ENCODE measurements at places on chromosomes 6 and 20. TPM values are rescaled to one million over a fixed set of nuclear protein-coding genes. Genes with fewer than 3 reads are reported as not detected.

DNA sequence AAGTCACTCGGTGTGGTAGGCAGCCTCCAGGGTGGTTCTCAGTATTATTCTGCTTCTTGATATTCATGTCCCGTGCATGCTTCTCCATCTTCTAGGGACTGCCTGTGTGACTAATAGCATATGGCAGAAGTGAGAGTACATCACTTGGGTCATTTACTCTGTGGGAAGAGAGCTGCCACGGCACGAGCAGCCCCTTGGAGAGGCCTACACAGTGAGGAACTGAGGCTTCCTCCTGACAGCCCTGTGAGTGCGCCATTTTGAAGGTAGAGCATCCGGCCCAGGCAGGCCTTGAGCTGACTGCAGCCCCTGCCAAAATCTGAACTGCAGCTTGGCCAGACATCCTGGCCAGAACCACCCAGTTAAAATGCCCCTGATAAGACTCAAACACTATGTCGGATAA is 17.3 kb upstream of the MCUR1 start:
- no peak overlapping the region for H3K27ac ChIP-seq
- H3K27me3 ChIP-seq: no peaks in the 10 kb centered on the region
- no peaks in the 10 kb centered on the region for H3K36me3 ChIP-seq
- H3K4me1 ChIP-seq: no peaks in the 10 kb centered on the region

Gene RTN4IP1
- total RNA-seq: 2.9 TPM

DNA sequence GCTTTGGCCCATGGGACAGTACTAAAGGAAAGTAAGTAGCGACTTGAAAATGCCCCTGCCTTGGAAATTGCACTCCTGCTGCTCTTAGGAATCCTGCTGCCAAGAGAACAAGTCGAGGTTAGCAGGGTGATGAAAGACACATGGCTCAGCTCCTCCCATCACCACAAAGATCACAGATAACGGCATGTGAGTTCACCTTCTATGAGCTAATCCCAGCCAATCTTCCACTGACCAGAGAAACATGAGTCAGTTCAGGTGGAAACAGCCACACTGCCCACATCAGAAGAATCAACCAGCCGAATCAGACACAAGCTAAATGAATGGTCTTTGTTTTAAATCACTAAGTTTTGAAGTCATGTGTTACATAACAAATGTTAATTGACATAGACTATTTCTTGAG is 106.3 kb downstream of the PRKN start:
- H3K27me3 ChIP-seq: no peaks in the 10 kb centered on the region
- H3K36me3 ChIP-seq: no peaks in the 10 kb centered on the region
- no peak overlapping the region for H3K27ac ChIP-seq

GRCh38 chr20:57256908-57257307 is 9.5 kb downstream of the BMP7 start:
- no peak for DNase-seq
- no peaks in the 10 kb centered on the region for H3K4me1 ChIP-seq
- H3K36me3 ChIP-seq: no peaks in the 10 kb centered on the region
- H3K4me3 ChIP-seq: no peak overlapping the region
- H3K27me3 ChIP-seq: peaks cover 3% of the 10 kb centered on the region
- no peak overlapping the region for H3K27ac ChIP-seq

GRCh38 chr20:2385026-2385425 is 4.3 kb downstream of the TGM6 start:
- DNase-seq: no peak
- H3K4me3 ChIP-seq: no peak overlapping the region
- no peak overlapping the region for H3K27ac ChIP-seq

Gene ARMH2
- total RNA-seq: 1.2 TPM

DNA sequence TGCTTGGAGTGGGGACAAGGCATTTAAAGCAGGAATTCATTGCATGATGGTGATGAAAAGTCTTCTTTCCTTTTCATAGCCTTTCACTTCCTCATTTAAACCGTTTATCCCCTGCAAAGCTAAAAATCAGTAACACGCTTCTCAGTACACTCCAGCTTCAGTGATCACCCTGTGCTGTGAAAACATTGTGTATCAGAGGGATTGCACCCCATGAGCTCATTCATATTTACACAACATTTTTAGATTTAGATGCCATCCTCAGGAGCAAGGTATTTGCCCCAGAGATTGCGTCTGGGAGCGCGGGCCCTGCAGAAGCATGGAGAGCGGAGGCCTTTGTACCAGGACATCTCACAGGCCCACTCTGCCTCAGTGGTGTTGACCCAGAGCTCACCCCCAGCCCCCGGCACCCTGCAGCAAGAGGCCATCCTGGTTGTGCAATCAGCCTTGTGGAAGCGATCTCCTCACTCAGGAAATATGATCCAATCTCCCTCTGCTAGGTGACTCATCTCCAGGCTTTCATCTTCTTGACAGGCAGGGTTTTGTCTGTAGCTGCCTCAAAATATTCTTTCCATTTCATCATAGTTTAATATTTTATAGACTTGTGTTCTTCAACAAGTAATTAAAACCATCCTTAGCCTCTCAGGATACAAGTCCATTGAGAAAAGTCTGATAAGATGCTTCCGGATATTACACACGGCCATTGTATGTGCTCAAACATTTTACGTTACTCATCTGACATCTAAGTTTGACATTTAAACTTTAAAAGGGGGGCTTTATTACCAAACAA is 38.9 kb upstream of the THBS2 start:
- DNase-seq: no peak
- H3K27me3 ChIP-seq: no peaks in the 10 kb centered on the region
- no peaks in the 10 kb centered on the region for H3K36me3 ChIP-seq
- no peaks in the 10 kb centered on the region for H3K4me1 ChIP-seq
- H3K27ac ChIP-seq: no peak overlapping the region
- H3K4me3 ChIP-seq: no peak overlapping the region

Gene C20orf141
- not detected for total RNA-seq

Gene DZANK1
- total RNA-seq: 5.7 TPM

Gene FRK
- not detected for total RNA-seq

- DNase-seq: no peak
- no peaks in the 10 kb centered on the region for H3K4me1 ChIP-seq
- peaks cover 24% of the 10 kb centered on the region for H3K36me3 ChIP-seq
- no peak overlapping the region for H3K4me3 ChIP-seq
- no peak overlapping the region for H3K27ac ChIP-seq
Measured at GRCh38 chr6:82208913-82209312, 38.6 kb downstream of the IBTK start.

Gene HLA-DRB1
- total RNA-seq: 42.8 TPM

Measured in natural killer cell (primary cell).